ENCODE measurements at places on chromosomes 16 and 17.

- no peak for DNase-seq
These were observed 21.4 kb downstream of the KIAA0513 start for GRCh38 chr16:85048921-85049562.

DNA sequence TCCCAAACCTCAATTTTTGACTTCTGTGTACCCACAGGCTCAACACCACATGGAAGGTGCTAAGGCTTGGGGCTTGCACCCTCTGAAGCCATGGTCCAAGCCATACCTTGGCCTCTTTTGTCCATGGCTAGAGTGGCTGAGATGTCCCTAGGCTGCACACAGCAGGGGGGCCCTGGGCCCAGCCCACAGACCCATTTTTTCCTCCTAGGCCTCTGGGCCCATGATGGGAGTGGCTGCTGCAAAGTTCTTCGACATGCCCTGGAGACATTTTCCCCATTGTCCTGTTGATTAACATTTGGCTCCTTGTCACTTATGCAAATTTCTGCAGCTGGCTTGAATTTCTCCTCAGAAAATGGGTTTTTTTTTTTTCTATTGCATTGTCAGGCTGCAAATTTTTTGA is 47.0 kb downstream of the TBC1D26 start:
- no peak for DNase-seq

- no peak for DNase-seq
These were observed 53.7 kb upstream of the TEKT3 start for GRCh38 chr17:15395091-15395490.

GRCh38 chr16:10708969-10709368 is 14.2 kb upstream of the TEKT5 start:
- no peak for DNase-seq

DNA sequence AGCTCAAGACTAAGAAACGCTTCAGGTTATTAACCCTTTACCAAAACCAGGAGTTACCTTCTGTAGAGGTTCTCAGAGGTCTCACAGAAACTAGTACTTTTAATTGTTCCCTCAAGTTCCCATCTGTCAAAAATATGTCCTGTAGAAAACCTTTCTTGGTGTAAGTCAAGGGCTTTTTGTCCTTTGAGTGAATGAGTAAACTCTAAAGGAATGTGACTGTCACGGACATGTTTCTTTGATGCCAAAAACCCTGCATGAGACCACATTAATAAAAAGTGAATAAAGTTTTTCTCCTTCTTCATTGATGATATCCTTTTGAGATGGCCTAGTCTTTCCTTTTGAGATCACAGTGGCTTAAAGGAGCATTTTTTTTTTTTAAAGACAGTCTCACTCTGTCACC is 102.9 kb downstream of the NLK start:
- DNase-seq, result no peak

All from B cell (primary cell).